Head of caudate nucleus (tissue), 42 donors: ENCODE measurements at places on chromosomes 7 and 10.

GRCh38 chr10:86043236-86043635, 323.4 kb downstream of the GRID1 start:
- DNase-seq: no peak

DNA sequence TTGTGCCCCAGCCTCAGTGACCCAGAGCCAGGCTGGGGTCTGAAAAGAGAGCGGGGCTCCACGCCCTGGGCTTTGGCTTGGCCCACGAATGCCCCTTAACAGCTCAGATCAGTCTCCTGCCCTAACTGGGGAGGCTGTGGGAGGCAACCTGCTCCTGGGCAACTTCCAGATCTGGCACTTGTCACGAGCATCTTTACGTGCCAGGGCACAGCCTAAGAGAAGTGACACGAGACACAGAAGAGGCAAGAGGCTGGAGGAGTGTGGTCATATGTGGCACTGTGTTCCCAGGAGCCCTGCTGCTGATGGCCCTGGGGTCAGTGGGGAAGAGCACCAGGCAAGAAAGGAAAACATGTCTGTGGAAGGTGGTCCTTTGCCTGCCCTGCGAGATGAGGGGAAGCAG, 97.8 kb upstream of the BTBD16 start:
- DNase-seq: no peak

DNA sequence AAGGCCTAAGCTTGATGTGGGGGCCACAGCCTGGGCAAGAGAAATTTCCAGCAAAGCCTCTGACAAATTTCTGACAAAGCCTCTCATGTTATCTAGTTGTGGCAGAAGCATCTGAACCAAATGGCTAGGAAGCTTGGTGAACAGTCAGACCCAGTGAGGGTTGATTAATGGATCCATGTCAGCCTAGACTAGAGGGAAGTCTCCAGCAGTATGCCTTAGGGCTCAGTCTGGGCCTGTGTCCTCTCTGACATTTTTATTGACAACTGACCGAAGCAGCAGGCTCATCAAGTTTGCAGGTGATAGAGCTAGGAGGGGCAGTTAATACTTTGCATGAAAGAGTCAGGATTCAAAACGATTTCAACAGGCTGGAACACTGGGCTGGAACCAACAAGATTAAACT, 25.3 kb downstream of the HIF1AN start:
- no peak for DNase-seq

DNA sequence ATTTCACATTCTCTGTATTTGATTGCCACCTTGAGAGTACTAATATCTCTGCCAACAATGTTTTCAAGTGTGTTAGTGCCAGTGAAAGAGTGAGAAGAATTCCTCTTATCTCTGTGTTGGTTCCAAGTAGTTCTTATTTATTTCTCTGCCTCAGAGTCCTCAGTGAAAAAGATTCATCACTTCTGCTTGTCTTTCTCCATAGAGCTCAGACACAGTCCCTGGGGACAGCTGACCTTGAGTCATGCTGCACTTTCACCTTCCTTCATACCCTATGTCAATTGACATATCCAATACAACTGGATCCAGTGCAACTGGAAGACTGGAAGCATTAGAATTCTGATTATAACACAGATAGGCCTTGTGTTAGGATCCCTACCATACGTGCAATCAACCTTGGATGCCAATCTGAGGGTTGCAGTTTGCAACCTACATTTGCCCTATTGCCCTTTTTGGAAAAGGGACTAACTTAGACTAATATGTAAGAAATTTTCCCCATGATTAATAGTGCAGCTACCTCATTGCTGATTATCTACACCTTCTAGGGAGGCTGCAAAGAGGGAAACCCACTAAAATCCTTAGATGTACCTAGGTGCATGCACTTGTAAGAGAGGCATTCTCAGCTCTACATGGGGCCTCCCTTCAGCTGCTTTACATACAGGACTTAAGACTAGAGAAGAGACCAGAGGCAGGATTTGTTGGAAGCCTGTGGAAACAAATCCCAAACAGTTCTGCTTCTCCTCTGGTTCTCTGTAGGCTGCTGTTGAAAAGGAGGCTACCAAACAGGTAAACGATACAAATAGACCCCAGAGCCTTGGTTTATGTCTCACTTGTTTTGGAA, 8.4 kb downstream of the IFIT2 start:
- DNase-seq: no peak

GRCh38 chr10:28897617-28898464, 220.5 kb downstream of the BAMBI start:
- DNase-seq: peak; percentile 49
